ENCODE measurements at places on chromosomes 4 and X. TPM values are rescaled to one million over a fixed set of nuclear protein-coding genes. Genes with fewer than 3 reads are reported as not detected.

DNA sequence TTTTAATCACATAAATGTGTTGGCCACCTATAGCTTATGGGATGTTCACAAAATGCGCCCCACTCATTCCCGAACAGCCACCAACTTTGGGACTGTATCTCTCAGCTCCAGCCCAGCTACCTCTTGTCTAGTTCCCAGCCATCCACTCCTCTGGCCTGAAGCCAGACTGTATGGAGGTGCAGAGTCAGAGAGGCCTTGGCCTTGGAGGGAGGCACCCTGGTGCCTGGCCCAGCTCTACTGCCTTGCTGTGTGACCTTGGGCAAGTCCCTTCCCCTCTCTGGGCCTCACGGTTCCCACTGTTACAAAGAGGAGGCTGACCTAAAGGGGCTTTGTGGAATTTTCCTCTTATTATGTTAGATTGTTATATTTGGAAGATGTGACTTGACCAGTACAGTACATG is 13.9 kb downstream of the MAMLD1 start:
- no peak overlapping the region for H3K27ac ChIP-seq
- H3K4me1 ChIP-seq = no peaks in the 10 kb centered on the region
- no peaks in the 10 kb centered on the region for H3K36me3 ChIP-seq
- no peak overlapping the region for H3K4me3 ChIP-seq
- no peak for DNase-seq

- H3K4me1 ChIP-seq = no peaks in the 10 kb centered on the region
- no peaks in the 10 kb centered on the region for H3K36me3 ChIP-seq
- no peak overlapping the region for H3K4me3 ChIP-seq
- no peaks in the 10 kb centered on the region for H3K27me3 ChIP-seq
- no peak overlapping the region for H3K27ac ChIP-seq
- DNase-seq = no peak
Observed at GRCh38 chr4:38948551-38948950, 80.9 kb downstream of the FAM114A1 start.

- H3K4me1 ChIP-seq = no peaks in the 10 kb centered on the region
- no peak within 1 kb of the TSS for H3K27ac ChIP-seq
- no peak for DNase-seq
- H3K27me3 ChIP-seq = peaks cover 2% of the 10 kb centered on the region
- H3K36me3 ChIP-seq = no peaks in the 10 kb centered on the region
Observed at GRCh38 chr4:993111-994029, at the start of gene SLC26A1. TSS of gene SLC26A1 (minus strand) at chr4:993404. CDS start at chr4:991703, 1,701 bp downstream.

Gene RAB41
- total RNA-seq = not detected

GRCh38 chrX:143664302-143664701 is 28.4 kb upstream of the SLITRK4 start:
- H3K4me1 ChIP-seq = no peaks in the 10 kb centered on the region
- H3K4me3 ChIP-seq = no peak overlapping the region
- no peak overlapping the region for H3K27ac ChIP-seq
- H3K36me3 ChIP-seq = no peaks in the 10 kb centered on the region
- no peaks in the 10 kb centered on the region for H3K27me3 ChIP-seq

DNA sequence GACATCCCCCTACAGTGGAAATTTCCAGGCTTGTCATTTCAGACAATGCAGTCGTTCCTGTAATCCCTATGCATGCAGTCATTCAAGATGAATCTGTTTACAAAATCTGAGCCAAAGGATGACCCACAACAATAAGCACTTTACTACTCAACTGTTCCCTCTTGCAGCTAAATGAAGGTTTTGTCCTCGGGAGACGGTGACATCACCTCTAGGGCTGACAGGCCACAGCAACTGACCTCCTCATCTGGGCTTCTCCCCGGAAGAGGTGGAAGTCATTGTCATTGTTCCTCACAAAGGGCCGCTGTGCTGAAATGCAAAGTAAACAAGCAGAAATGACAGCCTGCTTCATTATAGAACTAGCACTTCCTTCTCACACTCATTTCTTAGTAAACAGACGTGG is 29.2 kb downstream of the CLRN2 start:
- no peak for DNase-seq
- H3K27ac ChIP-seq = no peak overlapping the region
- no peaks in the 10 kb centered on the region for H3K27me3 ChIP-seq
- no peak overlapping the region for H3K4me3 ChIP-seq
- H3K36me3 ChIP-seq = no peaks in the 10 kb centered on the region

Gene SRPX
- total RNA-seq = 0.18 TPM

DNA sequence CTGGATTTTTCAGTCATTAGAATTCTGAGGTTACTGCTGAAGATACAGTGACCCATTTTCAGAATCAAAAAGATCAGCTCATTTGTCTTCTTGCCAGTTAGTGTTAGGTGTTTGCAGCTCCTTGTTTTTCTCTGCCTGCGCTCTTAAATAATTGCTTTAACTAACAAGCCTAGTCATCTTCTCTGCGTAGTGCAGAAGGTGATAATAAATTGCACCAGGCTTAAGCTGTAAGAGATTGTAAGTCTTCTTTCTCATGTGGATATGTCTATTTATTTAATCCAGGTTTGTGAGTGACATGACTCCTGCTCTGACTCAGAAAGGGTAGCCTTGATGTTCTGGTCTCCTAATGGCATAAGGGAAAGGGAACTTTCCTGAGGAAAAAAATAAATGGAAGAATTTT is 167.2 kb downstream of the CEP135 start:
- no peaks in the 10 kb centered on the region for H3K36me3 ChIP-seq
- no peaks in the 10 kb centered on the region for H3K4me1 ChIP-seq
- H3K27me3 ChIP-seq = no peaks in the 10 kb centered on the region
- DNase-seq = no peak

Gene NXF3
- total RNA-seq = not detected
